ENCODE measurements at places on chromosomes 12 and 14.

GRCh38 chr14:104320611-104321086, 182.3 kb downstream of the KIF26A start:
- no peaks in the 10 kb centered on the region for H3K4me1 ChIP-seq
- no peak overlapping the region for H3K27ac ChIP-seq
- H3K27me3 ChIP-seq = no peaks in the 10 kb centered on the region
- no peak for DNase-seq
- H3K4me3 ChIP-seq = no peak overlapping the region

DNA sequence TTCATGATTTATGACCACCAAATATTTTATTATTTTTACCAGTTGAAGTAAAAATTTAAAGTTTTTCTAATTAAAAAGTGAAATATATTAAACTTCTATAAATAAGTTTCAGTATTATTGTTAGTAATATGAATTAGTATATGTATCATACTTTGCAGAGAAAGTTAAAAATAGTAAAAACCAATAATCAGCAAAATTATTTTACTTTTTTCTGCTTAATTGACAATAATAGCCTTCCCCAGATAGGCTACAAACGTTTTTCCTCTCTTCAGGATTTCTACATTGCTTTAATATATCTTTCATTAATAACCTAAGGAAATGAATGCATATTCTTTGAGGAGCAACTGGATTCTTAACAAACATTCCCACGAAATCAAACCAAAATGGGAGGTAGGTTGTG, 543.5 kb downstream of the ETNK1 start:
- no peak overlapping the region for H3K27ac ChIP-seq
- no peaks in the 10 kb centered on the region for H3K4me1 ChIP-seq
- no peak for DNase-seq
- H3K36me3 ChIP-seq = no peaks in the 10 kb centered on the region

GRCh38 chr14:70708717-70709570, 67.2 kb downstream of the TTC9 start:
- H3K4me1 ChIP-seq = peaks cover 16% of the 10 kb centered on the region
- H3K27ac ChIP-seq = no peak overlapping the region
- no peaks in the 10 kb centered on the region for H3K36me3 ChIP-seq

DNA sequence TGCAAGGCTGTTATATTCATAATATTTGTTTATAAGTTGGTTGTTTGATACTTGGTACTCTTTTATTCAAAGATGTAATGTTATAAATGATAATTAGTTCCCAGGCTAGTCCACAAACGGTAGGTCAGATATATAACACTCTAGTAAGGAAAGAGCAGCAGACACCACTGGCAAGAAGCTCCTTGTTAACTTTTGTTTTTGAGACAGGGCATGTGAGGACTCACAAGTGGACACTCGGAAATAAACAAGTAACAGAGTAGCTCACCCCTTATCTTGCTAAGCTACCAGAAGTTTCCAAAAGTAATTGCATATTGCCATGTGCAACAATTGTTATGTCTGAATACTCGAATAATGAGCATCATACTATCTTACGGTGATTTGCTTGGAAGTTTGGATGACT, 38.6 kb upstream of the YARS2 start:
- H3K27ac ChIP-seq = no peak overlapping the region
- H3K4me1 ChIP-seq = no peaks in the 10 kb centered on the region
- H3K36me3 ChIP-seq = no peaks in the 10 kb centered on the region
- no peaks in the 10 kb centered on the region for H3K27me3 ChIP-seq
- H3K4me3 ChIP-seq = no peak overlapping the region

- H3K27ac ChIP-seq = no peak overlapping the region
- no peak overlapping the region for H3K4me3 ChIP-seq
- no peak for DNase-seq
- H3K27me3 ChIP-seq = no peaks in the 10 kb centered on the region
- H3K4me1 ChIP-seq = no peaks in the 10 kb centered on the region
- peaks cover 1% of the 10 kb centered on the region for H3K36me3 ChIP-seq
These were observed 51.4 kb downstream of the C14orf132 start for GRCh38 chr14:96090441-96091148.
